ENCODE measurements at places on chromosomes 16 and 17.

GRCh38 chr17:4116516-4116915 is 26.3 kb downstream of the ZZEF1 start:
- peaks cover 7% of the 10 kb centered on the region for H3K4me1 ChIP-seq
- H3K27ac ChIP-seq: no peak overlapping the region
- H3K4me3 ChIP-seq: no peak overlapping the region
- peaks cover 38% of the 10 kb centered on the region for H3K36me3 ChIP-seq
- DNase-seq: no peak

GRCh38 chr16:25340973-25341372 is 83.3 kb upstream of the ZKSCAN2 start:
- H3K27ac ChIP-seq: no peak overlapping the region
- no peaks in the 10 kb centered on the region for H3K4me1 ChIP-seq
- DNase-seq: no peak
- no peaks in the 10 kb centered on the region for H3K27me3 ChIP-seq

- H3K27ac ChIP-seq: peak overlapping the region; percentile 69
- no peak overlapping the region for H3K4me3 ChIP-seq
- no peaks in the 10 kb centered on the region for H3K27me3 ChIP-seq
- DNase-seq: peak; percentile 79
- H3K36me3 ChIP-seq: peaks cover 22% of the 10 kb centered on the region
- peaks cover 3% of the 10 kb centered on the region for H3K4me1 ChIP-seq
These were observed 121.0 kb upstream of the TOB1 start for GRCh38 chr17:50986989-50987660.

DNA sequence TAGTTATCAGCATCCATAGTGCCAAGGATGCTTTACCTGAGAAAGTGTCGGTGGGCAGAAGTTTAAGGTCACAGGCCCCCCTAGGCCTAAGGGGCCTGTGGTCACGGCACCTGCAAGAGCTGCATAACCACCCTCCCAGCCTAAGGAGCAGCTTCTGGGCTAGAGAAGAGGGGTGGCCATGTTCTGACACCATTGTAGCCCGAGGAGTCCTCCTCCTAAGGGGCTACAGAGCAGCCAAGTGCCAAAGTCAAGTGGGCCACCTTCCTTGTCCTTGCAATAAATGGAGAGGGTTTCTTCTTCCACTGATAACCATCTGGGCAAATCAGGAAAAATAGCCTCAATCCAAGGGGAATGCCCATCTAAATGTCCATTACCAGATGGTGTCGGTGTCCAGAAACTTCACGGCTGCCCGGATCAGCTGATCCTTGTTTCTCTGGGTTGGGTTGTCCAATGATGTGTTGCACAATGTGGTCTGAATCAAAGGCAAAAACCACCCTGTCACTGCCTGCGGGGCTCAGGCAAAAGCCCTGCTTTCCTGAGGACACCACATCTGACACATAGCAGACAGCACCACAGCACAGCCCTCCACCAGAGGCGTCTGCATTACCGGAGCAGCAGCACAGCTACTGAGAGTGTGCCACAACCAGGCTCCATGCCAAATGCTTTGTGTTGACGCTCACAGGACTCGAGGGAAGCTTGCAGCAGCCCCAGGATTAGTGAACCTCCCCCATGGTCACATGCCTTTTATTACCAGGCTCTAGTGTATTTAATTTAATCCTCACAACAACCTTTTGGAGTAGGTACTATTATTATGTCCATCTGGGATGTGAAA is 12.8 kb downstream of the ATPAF2 start:
- no peaks in the 10 kb centered on the region for H3K27me3 ChIP-seq
- H3K36me3 ChIP-seq: peaks cover 8% of the 10 kb centered on the region
- peaks cover 6% of the 10 kb centered on the region for H3K4me1 ChIP-seq
- H3K27ac ChIP-seq: no peak overlapping the region
- H3K4me3 ChIP-seq: no peak overlapping the region

DNA sequence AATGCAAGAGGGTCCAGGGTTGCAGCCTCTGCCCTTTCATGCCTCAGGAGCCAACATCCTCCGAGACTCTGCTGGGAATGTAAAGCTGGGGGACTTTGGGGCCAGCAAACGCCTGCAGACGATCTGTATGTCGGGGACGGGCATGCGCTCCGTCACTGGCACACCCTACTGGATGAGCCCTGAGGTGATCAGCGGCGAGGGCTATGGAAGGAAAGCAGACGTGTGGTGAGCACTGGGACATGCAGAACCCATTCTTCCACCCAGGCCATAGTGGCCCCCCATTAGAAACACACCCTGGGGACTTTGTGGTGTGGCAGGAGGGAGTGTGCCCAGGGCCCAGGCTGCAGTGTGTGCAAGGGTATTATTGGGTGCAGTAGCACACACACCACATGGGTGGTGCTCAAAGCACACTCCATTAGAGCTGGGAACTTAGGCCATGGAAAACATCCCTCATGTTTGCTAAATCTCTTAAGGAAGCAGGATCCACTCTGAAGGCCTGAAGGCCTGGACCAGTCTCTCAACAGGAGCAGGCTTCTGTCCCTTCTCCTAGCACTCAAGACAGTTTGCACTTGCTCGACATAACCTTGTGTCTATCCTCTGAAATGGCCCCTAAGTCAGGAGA is 7.6 kb downstream of the LIMD2 start:
- H3K27ac ChIP-seq: no peak overlapping the region
- H3K4me1 ChIP-seq: no peaks in the 10 kb centered on the region
- H3K4me3 ChIP-seq: no peak overlapping the region
- H3K27me3 ChIP-seq: no peaks in the 10 kb centered on the region

GRCh38 chr16:89697161-89697615 is 4.3 kb downstream of the SPATA2L start:
- peaks cover 35% of the 10 kb centered on the region for H3K36me3 ChIP-seq
- H3K4me3 ChIP-seq: no peak overlapping the region
- DNase-seq: no peak
- H3K27ac ChIP-seq: no peak overlapping the region
- no peaks in the 10 kb centered on the region for H3K27me3 ChIP-seq

GRCh38 chr17:75168998-75169397 is 13.8 kb downstream of the SUMO2 start:
- no peaks in the 10 kb centered on the region for H3K27me3 ChIP-seq
- H3K36me3 ChIP-seq: peaks cover 55% of the 10 kb centered on the region
- no peaks in the 10 kb centered on the region for H3K4me1 ChIP-seq
- H3K4me3 ChIP-seq: no peak overlapping the region
- DNase-seq: no peak

- no peaks in the 10 kb centered on the region for H3K4me1 ChIP-seq
- peaks cover 13% of the 10 kb centered on the region for H3K27me3 ChIP-seq
- no peak overlapping the region for H3K4me3 ChIP-seq
- H3K27ac ChIP-seq: no peak overlapping the region
These were observed 15.8 kb upstream of the ITGAD start for GRCh38 chr16:31377210-31377903.

- peaks cover 55% of the 10 kb centered on the region for H3K4me1 ChIP-seq
- H3K27ac ChIP-seq: peak overlapping the region; percentile 17
- H3K4me3 ChIP-seq: no peak overlapping the region
- H3K36me3 ChIP-seq: no peaks in the 10 kb centered on the region
These were observed 11.9 kb upstream of the COL1A1 start for GRCh38 chr17:50213026-50214022.

DNA sequence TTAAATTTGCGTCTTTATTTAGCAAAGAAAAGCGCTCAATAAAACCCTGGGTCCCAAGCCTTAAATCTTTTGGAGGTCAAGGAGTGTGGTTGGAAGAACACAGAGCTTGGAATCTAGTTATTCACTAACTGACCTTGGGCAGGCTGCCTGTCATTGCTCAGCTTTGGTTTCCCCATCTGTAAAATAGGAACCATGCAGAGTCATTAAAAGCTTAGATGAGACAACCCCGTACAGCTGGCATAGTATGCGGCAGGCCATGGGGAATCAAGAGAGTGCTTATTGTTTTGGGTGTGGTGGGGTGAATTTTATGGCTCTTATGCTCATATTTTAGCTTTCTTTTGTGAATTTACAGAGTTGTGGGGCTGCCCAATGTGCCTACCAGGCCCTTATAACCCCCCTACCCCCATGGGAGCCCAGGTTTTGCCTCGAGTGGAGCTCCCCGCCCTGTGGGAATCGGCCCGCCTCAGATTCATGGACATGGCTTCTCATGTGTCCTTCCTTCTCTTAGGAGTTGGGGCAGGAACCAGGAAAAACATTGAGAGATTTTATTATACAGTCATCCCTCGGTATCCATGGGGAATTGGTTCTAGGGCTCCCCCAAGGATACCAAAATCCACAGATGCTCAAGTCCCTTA is 113.5 kb downstream of the CLEC16A start:
- no peak overlapping the region for H3K27ac ChIP-seq
- peaks cover 7% of the 10 kb centered on the region for H3K4me1 ChIP-seq
- no peak overlapping the region for H3K4me3 ChIP-seq
- DNase-seq: no peak
- H3K27me3 ChIP-seq: no peaks in the 10 kb centered on the region
- peaks cover 29% of the 10 kb centered on the region for H3K36me3 ChIP-seq

DNA sequence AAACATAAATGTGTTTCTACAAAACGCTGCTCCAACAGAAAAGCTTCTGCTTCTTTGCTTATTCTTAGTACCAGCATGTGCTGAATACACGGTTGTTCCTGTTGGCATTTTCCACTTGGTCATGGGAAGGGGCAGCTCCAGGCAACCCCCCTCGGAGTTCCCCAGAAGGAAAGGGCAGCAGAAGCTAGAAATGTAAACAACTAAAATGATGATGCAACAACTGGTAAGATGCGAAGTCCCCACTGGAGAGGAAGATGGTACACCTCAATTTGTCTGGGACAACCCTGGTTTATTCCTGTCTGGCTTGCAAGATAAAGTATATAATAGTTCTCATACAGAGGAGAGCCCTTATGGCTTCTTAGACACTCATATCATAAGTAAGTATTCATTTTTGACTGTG is 9.2 kb upstream of the CCL13 start:
- no peak overlapping the region for H3K4me3 ChIP-seq
- no peak for DNase-seq
- H3K36me3 ChIP-seq: no peaks in the 10 kb centered on the region

GRCh38 chr17:13729466-13730134 is 127.9 kb upstream of the HS3ST3A1 start:
- H3K27me3 ChIP-seq: no peaks in the 10 kb centered on the region
- no peaks in the 10 kb centered on the region for H3K36me3 ChIP-seq
- peaks cover 8% of the 10 kb centered on the region for H3K4me1 ChIP-seq
- no peak overlapping the region for H3K4me3 ChIP-seq
- DNase-seq: no peak

DNA sequence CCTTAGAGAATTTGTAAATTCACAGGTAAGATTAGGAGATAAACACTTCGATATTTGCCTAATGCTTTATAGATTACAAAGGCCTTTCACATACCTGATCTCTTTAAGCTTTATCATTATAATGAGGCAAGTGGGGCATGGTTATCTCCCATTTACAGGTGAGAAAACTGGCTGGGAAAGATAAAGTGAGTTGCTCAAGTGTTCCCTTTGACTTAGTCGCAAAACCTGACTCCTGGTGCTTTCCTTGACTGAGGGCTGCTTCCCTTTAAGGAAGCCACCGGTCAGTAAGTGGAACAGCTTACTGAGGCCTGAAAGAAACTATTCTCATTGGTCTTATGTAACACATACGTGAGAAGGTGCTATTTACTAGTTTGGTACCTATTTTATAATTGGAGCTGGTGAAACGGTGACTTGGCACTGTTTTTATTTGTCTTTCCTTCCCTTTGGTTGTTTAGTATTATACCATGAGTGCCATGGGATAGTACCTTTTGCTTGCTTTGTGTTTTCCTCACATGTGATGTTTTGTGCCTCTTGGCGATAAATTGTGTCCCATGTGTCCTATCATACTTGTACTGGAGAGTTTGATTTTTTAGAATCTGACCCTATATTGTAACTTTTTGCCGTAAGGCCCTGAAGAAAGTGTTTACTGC is 57.2 kb downstream of the NUP88 start:
- H3K4me3 ChIP-seq: no peak overlapping the region
- H3K27me3 ChIP-seq: no peaks in the 10 kb centered on the region
- H3K36me3 ChIP-seq: peaks cover 24% of the 10 kb centered on the region
- no peak for DNase-seq

- no peak overlapping the region for H3K27ac ChIP-seq
- no peak overlapping the region for H3K4me3 ChIP-seq
- DNase-seq: no peak
- H3K27me3 ChIP-seq: no peaks in the 10 kb centered on the region
- H3K36me3 ChIP-seq: no peaks in the 10 kb centered on the region
- H3K4me1 ChIP-seq: no peaks in the 10 kb centered on the region
These were observed 501.2 kb downstream of the SHISA9 start for GRCh38 chr16:13402601-13403000.

DNA sequence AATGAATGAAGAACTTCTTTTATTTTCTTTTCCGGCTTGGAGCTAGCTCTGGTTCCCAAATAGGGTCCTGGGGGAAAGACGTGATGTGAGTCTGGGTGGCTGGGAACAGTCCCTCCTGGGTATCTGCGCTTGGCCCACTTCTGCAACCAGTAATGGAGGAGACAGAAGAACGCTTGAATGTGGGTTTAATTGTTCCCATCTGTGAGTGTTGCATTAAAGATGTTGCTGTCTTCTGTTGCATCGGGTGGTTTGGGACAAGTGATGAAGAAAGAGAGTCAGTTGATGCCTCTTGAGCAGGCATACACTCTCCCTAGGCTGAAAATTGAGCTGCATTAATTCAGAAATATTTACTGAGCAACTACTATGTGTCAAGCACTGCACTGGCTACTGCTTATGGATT is 511.1 kb downstream of the CDH13 start:
- H3K4me3 ChIP-seq: no peak overlapping the region
- no peak for DNase-seq
- H3K36me3 ChIP-seq: no peaks in the 10 kb centered on the region
- no peaks in the 10 kb centered on the region for H3K27me3 ChIP-seq
- H3K27ac ChIP-seq: no peak overlapping the region

- peaks cover 9% of the 10 kb centered on the region for H3K4me1 ChIP-seq
- H3K36me3 ChIP-seq: no peaks in the 10 kb centered on the region
- H3K27ac ChIP-seq: no peak overlapping the region
These were observed 40.5 kb upstream of the HS3ST3A1 start for GRCh38 chr17:13642188-13642587.

GRCh38 chr17:59838052-59838916 is 54.5 kb downstream of the TUBD1 start:
- H3K27ac ChIP-seq: peak overlapping the region; percentile 98
- no peak for DNase-seq
- 0 out of 2 replicates have a peak, but pooled peaks cover 2% of the 10 kb centered on the region for H3K4me1 ChIP-seq
- H3K27me3 ChIP-seq: no peaks in the 10 kb centered on the region
- peak overlapping the region; percentile 83 for H3K4me3 ChIP-seq

DNA sequence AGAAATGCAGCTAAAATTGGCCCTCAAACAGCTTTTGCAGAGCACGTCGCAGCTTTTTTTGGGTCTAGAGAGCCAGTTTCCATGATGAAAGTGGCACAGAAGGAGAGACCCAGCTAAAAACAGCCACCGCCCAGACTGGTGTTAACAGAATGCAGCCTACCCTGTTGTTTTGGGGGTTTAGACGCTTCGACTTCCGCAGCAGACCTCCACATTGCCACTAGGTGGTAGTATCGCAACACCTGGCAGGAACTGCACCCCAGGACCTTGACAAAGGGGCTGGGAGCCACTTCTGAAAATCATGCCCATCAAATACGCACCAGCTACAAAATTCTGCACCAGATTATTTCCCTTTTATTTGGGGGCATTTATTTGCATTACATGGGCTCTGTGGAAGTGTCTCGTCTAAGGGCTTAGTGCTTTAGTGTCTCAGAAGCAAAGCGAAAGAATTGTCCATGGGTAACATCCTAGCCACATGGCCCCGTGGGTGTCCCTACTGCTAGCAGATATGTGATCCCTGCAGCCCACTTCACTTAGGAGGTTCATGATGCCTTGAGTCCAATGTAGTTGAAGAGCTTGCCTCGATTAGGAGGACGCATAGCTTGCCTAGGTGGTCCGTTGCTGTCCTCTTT is 167.1 kb downstream of the HAPSTR1 start:
- no peaks in the 10 kb centered on the region for H3K4me1 ChIP-seq
- peak; percentile 1 for DNase-seq
- H3K27ac ChIP-seq: no peak overlapping the region
- no peaks in the 10 kb centered on the region for H3K27me3 ChIP-seq
- no peak overlapping the region for H3K4me3 ChIP-seq

- no peak overlapping the region for H3K4me3 ChIP-seq
- no peaks in the 10 kb centered on the region for H3K36me3 ChIP-seq
- H3K27me3 ChIP-seq: peaks cover 60% of the 10 kb centered on the region
These were observed 86.2 kb upstream of the CBX4 start for GRCh38 chr17:79925242-79925957.
